Large intestine (tissue), 12 donors: ENCODE measurements at places on chromosomes 5 and 9.
A peak's percentile ranks its signal among the peaks of the same experiment; 100 is the strongest.

DNA sequence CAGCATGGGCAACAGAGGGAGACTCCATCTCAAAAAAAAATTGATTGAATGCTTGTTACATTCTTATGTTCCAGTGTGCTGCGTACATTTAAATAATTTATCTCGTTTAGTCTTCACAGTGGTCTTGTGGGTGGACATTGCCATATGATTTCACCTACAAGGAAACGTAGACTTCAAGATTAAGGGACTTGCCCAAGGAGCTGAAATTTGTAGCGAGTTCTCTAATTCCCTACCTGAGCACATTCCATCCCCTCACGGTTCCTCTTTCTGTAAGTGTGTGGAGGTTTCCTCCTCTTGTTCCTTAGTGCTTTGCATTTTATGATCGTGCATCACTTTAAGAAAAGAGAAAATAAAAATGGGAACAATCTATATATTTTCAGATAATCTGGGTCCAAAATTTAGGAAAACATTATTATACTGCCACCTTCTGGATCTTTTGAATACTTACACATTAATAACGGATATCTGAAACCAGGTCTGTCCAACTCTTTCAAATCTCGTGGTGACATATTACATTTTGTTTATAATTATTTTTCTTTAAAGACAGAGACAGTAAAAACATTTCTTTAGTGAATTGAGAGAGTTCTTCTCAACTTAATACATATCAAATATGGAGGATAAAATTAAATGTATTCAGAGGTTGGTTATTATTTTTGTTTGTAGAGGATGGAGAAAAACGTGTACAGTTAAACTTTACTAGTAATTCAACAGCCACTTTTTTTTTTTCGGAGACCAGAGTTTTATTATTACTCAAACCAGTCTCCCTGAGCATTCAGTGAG is 29.9 kb upstream of the C7 start:
- DNase-seq: peak; percentile 9

GRCh38 chr5:145568581-145568980 is 266.6 kb downstream of the PRELID2 start:
- DNase-seq: no peak

DNA sequence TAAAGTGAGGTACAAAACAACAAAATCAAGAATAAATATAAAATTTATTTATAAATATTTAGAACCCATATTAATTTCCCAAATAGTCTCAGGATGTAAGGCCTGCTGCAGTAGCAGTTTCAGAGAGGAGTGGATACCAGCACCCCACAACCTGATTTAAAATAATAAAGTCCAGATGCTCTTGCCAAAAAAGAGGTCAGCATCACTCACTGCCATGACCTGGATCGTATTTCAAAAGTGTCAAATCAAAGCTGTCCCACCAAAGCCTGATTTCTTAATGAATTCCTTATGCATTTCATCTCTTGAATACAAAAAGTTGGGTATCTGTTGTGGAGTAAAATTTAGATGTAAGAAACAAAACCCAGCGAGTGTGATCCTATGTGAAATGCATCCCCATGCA is 58.0 kb upstream of the ROR2 start:
- no peak for DNase-seq

- DNase-seq: no peak
Observed at GRCh38 chr5:95778713-95779436, 43.7 kb downstream of the GLRX start.

GRCh38 chr9:97365634-97366033 is 46.3 kb upstream of the TDRD7 start:
- no peak for DNase-seq

GRCh38 chr9:7688626-7689025 is 111.0 kb downstream of the DMAC1 start:
- no peak for DNase-seq

- DNase-seq: no peak
Observed at GRCh38 chr5:137630972-137631370, 104.9 kb downstream of the KLHL3 start.

GRCh38 chr5:150497274-150497988 is 10.5 kb upstream of the NDST1 start:
- peak; percentile 69 for DNase-seq

GRCh38 chr5:36982146-36982545 is 105.6 kb downstream of the NIPBL start:
- DNase-seq: no peak

DNA sequence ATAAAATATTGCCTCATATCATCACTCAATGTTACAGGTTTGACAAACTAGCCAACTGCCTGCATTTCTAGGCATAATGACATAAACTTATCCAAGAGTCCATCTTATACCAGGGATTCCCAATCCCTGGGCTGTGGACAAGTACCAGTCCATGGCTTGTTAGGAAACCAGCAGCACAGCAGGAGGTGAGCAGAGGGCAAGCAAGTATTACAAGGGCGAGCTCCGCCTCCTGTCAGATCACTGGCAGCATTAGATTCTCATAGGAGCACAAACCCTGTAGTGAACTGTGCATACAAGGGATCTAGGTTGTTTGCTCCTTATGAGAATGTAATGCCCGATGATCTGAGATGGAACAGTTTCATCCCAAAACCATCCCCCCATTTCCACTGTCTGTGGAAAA is 144.9 kb downstream of the PRKACG start:
- no peak for DNase-seq

- no peak for DNase-seq
Observed at GRCh38 chr5:143678148-143678905, 133.6 kb upstream of the HMHB1 start.

GRCh38 chr5:167777746-167778145 is 513.7 kb upstream of the WWC1 start:
- no peak for DNase-seq

DNA sequence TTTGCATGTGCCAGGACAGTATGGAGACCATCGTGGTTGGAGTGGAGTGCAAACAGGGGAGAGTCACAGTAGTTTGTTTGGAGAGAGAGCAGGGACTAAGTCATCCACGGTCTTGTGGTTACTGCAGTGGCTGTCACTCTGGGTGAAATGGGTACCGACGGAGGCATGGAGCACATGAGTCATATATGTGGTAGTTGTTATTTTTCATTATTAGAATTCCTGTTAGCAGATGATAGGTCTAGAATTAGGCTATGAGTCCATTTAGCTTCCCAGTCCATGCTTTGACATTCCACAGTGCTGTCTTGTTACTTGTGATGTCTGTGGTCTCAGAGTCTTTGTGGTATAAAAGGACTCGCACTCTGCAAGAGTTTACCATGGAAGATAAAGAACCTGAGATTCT is 303.9 kb downstream of the DMRT2 start:
- DNase-seq: no peak

- DNase-seq: no peak
Observed at GRCh38 chr9:94881023-94881422, 154.5 kb downstream of the AOPEP start.

GRCh38 chr9:130450344-130451003 is 5.7 kb downstream of the ASS1 start:
- DNase-seq: peak; percentile 97

DNA sequence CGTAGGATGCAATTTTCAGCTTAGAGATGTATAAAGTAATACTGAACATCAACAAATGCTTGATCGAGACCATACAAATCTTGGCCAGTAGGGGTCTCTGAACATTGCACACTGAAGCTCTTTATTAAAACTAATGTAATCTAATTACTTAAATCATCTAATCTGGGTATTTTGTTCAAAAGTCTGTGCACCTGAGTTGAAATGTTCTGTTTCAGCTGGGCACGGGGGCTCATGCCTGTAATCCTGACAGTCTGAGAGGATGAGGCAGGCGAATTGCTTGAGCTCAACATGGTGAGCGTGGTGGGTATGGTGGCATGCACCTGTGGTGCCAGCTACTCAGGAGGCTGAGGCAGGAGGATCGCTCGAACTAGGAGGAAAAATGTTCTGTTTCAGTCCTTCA is 41.0 kb downstream of the ESM1 start:
- no peak for DNase-seq

- no peak for DNase-seq
Observed at GRCh38 chr5:103357636-103358035, 99.1 kb downstream of the MACIR start.

GRCh38 chr5:21152611-21153010 is 1164.6 kb upstream of the CDH18 start:
- no peak for DNase-seq

DNA sequence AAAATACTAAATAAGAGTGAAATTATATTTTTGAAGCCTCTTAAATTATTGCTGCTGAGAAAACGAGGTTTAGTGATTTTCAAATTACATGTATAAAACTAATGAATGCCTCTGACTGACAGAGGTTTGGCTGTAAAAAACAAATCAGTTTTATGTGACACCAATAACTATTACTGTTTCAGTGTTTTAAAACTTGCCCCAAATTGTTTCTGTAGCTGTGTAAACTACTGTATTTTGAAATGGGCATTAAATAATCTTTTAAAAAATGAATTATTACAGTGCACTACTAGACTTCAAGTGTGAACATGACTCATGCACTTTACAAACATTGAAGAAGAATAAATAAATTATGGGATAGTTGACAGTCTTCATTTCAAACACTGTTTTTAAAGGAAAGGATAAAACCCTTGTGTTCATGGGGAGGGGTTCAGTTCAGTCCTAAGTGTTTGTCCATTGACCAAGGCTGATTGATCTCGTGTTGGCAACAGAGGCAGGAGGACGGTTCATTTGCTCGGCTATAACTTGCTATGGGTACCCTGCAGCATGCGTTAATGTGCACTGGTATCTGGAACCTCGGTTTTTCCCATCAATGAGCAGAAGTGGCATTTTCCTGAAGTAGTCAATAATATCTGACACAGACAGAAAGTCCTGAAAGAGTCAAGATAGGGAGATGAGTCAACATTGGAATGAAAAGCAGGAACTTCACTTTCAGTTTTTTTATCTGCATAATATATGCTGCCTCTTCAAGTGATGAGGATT is 15.6 kb downstream of the C5orf58 start:
- no peak for DNase-seq

GRCh38 chr5:120137582-120137981 is 326.5 kb upstream of the PRR16 start:
- DNase-seq: no peak

- DNase-seq: no peak
Observed at GRCh38 chr5:162391833-162392232, 324.3 kb downstream of the GABRG2 start.

- DNase-seq: no peak
Observed at GRCh38 chr9:6543204-6543603, 102.3 kb downstream of the GLDC start.

- DNase-seq: no peak
Observed at GRCh38 chr5:62922191-62922590, 343.6 kb downstream of the LRRC70 start.

DNA sequence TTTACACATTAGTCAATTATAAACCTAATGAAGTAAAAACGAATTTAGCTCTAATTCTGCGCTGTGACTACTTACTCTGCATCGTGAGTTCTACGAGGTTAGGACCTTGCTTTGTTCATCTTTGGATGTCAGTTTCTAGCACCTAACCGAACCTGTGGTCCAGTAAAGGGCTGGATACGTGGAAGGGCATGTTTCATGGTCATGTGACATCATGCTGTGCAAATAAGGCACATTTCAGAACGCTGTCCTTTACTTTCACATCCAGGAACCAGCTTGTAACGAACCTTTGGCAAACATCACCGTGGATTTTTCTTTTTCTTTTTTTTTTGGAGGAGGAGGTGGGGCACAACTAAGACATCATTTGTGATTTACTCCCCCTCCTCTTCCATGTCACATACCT is 15.0 kb downstream of the BASP1 start:
- no peak for DNase-seq

DNA sequence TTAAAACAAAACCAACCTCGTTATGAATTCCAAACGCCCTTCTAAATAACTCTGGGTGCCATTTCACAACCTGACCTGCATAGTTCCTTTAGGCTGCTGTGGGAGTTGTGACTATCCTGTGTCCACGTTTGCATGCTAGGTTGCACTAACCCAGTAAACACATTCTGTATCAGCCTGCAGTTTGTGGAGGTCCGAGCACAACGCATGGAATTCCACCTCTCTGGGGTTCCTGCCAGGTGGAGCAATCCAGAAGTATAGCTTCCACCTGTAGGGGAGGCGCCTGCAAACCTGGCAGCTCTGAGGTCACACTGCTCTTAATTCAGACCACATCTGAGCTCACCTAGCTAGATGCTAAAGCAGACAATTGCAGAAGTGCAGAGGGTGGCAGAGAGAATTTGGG is 57.2 kb downstream of the MARCHF3 start:
- DNase-seq: no peak

DNA sequence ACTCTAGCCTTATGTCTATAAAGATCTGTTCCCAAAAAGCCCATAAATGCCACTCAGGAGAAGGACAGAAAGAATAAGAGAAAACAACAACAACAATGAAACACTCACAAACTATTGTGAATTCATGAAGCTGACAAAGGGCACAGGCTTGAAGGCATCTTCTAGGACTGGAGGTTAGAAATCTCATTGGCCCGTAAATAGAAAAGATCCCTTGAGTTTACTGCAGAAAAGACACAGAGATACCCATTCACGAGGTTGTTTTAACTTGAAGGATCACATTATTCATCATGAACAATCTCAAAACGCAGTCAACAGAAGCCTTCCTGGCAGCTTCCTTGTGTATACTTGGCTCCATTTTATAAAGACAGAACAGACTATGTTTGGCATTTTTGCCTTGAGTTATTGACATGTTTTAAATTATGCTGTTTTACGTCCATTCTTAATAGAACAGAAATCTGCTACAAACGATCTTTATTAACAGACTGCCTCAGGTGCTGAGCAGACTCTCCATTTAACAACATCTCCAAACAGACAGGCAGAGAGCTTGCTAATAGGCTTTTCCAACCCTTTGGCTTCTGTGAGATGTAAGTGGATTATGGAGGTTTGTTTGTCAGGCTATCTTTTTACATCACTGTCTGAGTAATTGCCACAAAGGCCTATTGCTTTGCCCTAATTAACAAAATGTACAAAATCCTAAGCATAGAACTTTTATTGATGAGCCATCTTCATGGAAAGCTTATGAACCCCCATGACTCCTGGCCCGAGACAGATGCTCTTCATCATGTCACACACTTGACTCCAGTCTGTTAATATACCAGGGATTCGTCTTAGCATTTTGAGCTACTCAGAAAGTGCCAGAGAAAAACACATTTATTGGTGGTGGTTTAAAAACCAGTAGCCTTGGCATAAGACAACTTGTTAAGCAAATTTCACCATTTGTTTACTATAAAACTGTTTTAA is 735.3 kb upstream of the ZNF608 start:
- DNase-seq: no peak

- DNase-seq: no peak
Observed at GRCh38 chr9:35682520-35683315, 7.0 kb downstream of the TPM2 start.
